Stimulated activated CD8-positive, alpha-beta memory T cell treated with anti-CD3 and anti-CD28 coated beads, Interleukin-4, amount 100 ng/mL, for 4 hours (primary cell): ENCODE measurements at places on chromosomes 16 and 17.

GRCh38 chr17:39753514-39754160, 15.9 kb downstream of the GRB7 start:
- no peak for DNase-seq

DNA sequence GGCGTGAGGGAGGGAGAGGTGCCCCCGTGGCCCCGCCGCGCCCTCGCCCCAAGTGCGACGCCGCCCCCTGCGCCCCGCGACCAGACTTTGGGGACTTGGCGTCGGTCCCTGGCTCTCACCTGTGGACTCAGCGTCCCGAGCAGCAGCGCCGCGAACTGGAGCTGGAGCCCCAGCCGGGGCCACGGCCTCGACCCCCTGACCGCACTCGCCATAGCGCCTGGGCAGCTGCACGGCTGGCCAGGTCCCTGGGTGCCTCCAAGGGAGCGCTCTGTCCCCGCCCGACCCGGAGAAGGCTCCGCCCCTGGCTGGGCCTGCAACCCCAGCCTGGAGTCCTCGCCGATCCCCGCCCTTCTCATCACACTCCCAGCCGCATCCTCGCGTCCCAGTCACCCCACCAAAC, at the start of gene ERN2:
ERN2 (minus strand) TSS at position 247 of the 400 bp plus-strand sequence; CDS start at position 212, 35 bp downstream.
- no peak for DNase-seq

DNA sequence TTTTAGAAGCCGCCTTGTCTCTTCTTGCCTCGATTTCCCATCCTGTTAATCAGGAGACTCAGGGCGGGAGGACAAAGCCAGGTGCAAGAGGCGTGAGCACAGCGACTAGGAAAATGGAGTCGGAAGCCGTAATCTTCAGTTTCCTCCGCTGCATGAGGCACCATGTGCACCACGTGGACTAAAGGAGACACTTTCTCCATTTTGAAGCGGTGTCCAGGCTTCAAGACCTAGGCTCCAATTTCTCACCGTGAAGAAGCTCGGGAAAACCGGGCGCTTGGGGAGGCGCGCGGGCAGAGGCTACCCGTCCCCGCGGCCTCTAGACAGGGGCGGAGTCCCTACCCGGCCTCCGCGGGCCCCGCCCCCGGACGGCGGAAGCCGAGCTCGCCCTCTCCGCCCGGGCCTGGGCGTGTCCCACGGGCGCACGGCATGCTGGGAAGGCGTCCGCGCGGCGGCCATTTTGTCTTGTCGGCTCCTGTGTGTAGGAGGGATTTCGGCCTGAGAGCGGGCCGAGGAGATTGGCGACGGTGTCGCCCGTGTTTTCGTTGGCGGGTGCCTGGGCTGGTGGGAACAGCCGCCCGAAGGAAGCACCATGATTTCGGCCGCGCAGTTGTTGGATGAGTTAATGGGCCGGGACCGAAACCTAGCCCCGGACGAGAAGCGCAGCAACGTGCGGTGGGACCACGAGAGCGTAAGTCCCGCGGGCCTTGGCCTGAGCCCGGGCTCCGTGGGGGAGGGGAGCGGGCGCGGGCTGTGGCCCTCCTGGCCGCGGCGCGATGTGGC, at the start of gene LUC7L3:
LUC7L3 (plus strand) TSS at position 460 of the 780 bp plus-strand sequence; CDS start at position 590, 130 bp downstream.
- DNase-seq: peak; percentile 76

DNA sequence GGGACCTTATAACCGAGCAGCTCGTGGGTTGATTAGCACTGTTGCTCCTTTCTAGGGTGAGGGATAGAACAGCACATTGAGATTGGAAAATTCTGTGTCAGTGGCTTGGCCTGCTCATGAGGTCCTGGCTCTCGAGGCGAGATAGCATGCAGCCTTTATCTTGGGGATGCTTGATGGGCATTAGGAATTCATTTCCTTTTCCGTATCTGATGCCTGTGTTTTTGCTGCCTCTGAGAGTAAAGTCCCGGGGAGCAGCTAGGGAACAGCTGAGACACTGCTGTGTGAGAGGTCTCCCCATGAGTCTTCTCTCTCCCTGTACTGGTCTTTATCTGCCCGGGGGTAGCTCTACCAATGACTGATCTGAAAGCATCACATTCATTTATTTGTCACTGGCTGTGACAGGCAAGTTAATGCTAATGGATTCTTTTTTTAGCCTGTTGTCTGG, 14.5 kb downstream of the MSI2 start:
- no peak for DNase-seq

DNA sequence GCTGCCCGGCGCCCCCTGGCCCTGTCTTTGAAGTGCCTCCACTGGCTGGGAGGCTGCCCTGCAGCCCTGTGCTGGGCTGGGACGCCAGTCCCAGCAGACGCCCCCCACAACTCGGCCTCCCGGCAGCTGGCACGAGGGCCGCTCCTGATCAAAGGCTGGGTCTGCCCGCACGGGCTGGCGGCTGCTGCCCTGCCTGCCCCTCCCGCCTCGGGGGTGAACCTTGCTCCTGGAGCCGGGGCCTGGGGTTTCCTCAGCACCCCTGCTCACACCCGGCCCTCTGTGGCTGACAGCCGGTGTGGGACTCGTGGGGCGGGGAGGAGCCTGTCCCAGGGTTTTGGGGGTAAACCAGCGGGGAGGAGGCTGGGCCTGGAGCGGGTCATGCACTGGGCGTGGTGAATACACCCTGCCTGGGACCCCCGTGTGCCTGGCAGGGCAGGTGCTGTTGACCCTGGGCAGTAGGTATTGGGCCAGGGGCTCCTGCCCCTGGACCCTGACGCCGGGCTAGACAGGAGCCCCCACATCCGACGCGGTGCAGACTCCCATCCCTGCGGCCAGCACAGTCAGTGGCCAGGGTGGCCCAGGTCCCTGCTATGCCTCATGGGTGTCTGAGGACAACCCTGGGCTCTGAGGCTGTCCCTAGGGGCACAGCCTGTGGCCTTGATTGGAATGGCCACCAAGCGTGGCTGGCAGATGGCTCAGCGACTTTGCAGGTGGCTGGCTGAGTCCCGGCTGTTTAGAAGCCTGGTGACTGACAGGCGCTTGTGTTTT, 21.7 kb downstream of the CENPX start:
- no peak for DNase-seq

GRCh38 chr17:50677851-50678375, 29.8 kb downstream of the ANKRD40 start:
- no peak for DNase-seq

GRCh38 chr17:8924595-8924994, 40.9 kb downstream of the PIK3R5 start:
- no peak for DNase-seq

DNA sequence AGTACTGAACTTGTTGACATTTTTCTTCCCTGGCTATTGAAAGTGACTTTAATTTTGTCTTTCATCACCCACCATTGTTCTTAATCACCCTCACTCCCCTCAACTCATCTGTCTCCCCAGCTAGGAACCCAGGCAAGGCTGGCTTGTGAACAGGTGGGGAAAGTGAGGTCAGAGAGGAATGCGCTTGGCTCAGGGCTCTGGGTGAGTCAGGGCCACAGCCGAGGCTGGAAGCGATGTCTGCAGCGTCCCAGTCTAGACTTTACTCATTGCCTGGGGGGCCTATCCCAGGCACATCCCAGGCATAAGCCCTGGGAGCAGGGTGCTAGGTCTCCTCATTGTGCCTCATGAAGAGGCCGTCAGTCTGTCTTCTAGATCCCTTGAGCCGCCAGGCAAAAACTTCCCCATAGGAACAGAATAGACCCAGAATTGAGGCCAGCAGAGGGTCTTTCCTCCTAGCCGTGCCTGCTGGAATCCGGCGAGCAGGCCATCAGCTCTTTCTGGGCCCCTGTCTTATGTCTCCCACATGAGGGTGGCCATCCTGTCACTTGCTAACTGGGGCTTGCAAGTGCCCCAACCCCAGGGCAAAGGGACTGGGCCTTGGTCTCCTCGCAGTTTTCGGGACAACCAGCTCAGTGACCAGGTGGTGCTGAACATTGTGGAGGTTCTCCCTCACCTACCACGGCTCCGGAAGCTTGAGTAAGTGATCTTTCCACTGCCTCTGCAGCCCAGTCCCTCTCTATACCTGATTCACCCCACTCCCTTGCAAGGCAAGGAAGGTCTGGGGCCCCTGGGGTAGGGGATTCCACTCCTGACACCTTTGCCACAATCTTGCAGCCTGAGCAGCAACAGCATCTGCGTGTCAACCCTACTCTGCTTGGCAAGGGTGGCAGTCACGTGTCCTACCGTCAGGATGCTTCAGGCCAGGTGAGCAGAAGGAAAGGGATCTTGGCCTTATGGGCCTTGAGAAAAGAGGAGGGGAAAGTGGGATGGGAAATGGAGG, 40.1 kb downstream of the NLRC5 start:
- DNase-seq: no peak

DNA sequence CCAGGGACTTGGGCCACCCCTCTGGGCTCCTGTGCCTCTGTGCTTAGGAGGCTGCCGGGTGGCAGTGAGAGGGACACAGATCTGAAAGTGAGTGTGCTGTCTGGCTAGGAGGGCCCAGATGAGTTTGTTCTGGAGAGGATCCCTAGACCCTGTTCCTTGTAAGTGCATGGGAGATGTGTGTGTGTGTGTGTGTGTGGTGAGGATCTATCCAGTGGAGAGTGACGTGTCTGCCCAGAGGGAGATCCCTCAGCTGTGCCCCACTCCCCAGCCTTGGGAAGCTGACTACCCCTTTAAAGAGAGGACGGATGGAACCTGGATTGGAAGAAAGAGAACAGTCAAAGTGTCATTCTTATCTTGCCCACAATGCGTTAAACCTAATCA, 25.5 kb upstream of the CDC42EP4 start:
- DNase-seq: no peak

DNA sequence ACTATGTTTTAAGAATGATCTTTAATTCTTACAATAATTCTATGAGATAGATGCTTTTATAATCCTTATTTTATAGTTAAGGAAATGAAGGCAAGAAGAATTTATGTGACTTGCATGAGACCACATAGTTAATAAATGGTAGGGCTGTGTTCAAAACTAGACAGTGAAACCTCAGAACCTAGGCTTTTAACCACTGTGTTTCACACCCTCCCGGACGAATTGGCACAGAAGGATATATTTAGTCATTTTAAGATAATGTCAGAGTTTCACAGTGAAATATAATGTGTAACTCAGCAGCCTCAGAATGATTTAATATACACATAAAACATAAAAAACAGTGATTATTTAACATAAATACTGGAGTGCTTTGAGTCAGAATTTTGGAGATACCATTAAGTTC, 57.0 kb downstream of the NSRP1 start:
- DNase-seq: no peak

GRCh38 chr16:76035689-76036088, 241.5 kb upstream of the CNTNAP4 start:
- no peak for DNase-seq

- DNase-seq: no peak
Measured at GRCh38 chr17:60910415-60910814, 232.8 kb downstream of the BCAS3 start.

- no peak for DNase-seq
Measured at GRCh38 chr17:17243163-17243562, 6.2 kb upstream of the FLCN start.

- DNase-seq: peak; percentile 56
Measured at GRCh38 chr17:8109661-8110455, 8.5 kb downstream of the ALOXE3 start.

- no peak for DNase-seq
Measured at GRCh38 chr17:19386051-19386929, 700 bp downstream of the MFAP4 start.

- no peak for DNase-seq
Measured at GRCh38 chr16:88503374-88503770, 50.3 kb downstream of the ZFPM1 start.

GRCh38 chr17:57902117-57902799, 52.4 kb upstream of the MRPS23 start:
- DNase-seq: no peak

DNA sequence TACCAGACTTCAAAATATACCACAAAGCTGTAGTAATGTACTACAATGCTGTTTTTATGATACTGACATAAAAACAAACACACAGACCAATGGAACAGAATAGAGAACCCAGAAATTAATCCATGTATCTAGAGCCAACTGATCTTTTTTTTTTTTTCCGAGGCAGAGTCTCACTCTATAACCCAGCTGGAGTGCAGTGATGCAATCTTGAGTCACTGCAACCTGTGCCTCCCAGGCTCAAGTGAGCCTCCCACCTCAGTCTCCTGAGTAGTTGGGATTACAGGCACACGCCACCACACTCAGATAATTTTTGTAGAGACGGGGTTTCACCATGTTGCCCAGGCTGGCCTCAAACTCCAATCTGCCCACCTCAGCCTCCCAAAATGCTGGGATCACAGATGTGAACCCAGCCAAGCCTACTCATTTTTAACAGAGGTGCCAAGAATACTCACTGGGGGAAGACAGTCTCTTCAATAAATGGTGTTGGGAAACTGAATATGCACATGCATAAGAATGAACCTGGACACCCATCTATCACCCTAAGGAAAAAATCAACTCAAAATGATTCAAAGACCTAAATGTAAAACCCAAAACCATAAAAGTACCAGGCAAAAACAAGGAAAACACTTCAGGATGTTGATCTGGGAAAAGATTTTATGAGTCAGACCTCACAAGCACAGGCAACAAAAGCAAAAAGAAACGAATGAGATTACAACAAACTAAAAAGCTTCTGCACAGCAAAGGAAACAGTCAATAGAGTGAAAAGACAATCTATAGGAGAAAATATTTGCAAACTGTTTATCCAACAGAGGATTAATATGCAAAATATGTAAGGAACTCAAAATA, 63.1 kb downstream of the STX8 start:
- no peak for DNase-seq

DNA sequence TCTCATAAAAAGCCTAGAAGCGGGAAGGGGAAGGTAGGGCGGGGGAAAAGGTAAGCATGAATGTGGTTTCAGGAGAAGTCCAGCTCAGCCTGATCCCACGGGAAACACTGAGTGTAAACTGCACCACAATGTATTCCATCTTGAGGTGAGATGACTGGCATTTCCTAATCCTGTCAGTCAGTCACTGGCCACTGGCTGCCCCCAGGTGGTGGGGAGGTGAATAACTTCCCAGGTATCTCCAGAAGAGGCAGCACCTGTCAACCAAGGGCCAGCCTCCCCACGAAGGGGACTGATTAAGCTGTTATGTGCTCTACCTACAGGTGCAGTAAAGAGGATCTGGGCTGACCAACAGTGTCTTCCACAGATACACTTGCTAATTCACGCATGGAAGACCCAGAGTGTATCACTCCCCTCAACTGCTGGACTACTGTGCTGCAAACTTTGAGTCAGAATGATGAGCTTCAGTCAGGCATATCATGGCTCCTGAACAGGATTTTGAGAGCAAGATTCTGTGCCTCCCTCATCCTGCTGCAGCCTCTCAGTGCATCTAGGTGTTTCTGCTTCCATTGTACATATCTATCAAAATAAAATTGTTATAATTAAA, 108.5 kb upstream of the CCL2 start:
- DNase-seq: no peak

GRCh38 chr17:49766918-49767530, 3.1 kb upstream of the FAM117A start:
- DNase-seq: no peak

GRCh38 chr17:40952661-40953060, 14.1 kb downstream of the KRT39 start:
- no peak for DNase-seq

GRCh38 chr16:76487411-76488064, 210.3 kb downstream of the CNTNAP4 start:
- DNase-seq: no peak
